Activated naive CD4-positive, alpha-beta T cell treated with anti-CD3 and anti-CD28 coated beads for 36 hours (primary cell): ENCODE measurements at places on chromosomes 5 and 9.

DNA sequence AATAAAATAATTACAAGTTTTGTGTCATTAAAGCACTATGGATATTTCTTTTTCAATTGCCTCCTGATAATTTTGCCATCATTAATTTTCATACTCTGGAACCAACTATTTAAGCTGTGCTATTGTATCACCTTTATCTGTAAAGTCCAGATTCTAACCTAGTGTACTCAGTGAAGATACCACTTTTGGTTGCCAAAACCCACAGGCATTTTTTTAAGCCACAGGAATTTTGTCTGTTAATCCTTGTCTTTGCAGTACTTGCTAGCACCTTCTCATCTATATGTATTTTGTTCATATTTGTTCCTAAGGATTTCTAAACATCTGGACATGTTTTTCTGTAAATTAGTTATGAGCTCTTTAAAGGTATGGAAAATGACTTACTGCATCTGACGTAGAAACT is 481.4 kb upstream of the DAB2 start:
- no peak for DNase-seq

- no peak for DNase-seq
Measured at GRCh38 chr5:96196407-96196806, 234.8 kb upstream of the ELL2 start.

GRCh38 chr5:2291146-2291840 is 408.6 kb upstream of the IRX4 start:
- no peak for DNase-seq

DNA sequence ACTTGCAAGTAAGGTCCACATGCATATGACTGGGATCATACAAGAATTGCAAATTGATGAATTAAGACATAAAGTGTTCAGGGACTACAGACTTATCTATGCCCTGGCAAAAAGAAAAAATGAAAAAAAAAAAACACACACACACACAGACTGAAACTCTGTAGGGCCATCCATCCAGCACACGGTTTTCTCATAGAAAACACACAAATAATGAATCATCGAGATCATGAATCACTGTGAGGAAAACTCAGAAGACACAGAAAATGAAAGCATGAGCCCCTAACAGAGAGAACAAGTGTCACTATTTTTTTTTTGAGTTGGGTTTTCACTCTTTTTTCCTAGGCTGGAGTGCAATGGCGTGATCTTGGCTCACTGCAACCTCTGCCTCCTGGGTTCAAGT is 185.2 kb downstream of the IRX2 start:
- DNase-seq: no peak

GRCh38 chr9:136544964-136545691 is 720 bp downstream of the NOTCH1 start:
- DNase-seq: peak; percentile 79

GRCh38 chr5:66413931-66414330 is 182.3 kb upstream of the MAST4 start:
- DNase-seq: no peak

DNA sequence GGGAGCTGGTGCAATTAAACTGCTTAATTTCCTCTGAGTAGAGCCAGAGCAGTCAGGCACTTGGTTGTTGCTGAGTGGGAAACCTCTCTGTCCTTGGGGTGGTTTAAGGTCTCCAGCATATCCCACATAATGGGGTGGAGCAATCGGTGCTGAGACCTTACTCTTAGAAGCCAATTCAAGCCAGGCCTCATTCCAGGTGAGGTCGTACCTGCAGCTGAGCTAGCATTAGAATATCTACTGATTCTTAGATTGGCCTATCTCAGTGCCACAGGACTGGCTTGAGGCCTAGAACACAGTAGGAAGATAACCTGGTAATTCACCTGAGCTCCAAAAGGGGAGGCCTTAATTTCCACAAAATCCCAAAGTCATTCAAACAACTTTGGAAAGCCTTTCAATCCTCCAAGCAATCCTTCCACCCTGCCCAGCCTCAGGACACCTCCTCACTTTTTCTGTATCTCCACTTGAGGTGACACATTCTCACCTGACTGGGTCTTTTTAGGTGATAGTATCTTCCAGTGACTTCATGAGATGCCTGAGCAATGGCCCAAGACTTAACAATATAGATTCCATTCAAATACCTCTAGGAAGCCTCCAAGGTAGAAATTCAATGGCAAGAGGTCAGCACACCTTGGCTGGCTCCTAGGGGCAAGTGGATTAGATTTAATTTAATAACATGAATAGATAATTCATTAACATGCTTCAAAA is 91.0 kb downstream of the FEM1C start:
- DNase-seq: no peak

DNA sequence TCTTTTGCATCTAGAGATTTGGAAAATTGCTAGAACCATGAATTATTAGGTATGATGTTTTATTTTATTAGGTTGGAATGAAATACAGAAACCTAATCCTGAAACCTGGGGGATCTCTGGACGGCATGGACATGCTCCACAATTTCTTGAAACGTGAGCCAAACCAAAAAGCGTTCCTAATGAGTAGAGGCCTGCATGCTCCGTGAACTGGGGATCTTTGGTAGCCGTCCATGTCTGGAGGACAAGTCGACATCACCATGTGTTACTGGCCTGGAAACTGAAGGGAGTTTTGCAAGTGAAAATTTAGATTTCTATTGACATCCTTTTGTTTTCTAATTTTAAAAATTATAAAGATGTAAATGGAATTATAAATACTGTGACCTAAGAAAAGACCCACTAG is 100.7 kb downstream of the NLN start:
- no peak for DNase-seq

DNA sequence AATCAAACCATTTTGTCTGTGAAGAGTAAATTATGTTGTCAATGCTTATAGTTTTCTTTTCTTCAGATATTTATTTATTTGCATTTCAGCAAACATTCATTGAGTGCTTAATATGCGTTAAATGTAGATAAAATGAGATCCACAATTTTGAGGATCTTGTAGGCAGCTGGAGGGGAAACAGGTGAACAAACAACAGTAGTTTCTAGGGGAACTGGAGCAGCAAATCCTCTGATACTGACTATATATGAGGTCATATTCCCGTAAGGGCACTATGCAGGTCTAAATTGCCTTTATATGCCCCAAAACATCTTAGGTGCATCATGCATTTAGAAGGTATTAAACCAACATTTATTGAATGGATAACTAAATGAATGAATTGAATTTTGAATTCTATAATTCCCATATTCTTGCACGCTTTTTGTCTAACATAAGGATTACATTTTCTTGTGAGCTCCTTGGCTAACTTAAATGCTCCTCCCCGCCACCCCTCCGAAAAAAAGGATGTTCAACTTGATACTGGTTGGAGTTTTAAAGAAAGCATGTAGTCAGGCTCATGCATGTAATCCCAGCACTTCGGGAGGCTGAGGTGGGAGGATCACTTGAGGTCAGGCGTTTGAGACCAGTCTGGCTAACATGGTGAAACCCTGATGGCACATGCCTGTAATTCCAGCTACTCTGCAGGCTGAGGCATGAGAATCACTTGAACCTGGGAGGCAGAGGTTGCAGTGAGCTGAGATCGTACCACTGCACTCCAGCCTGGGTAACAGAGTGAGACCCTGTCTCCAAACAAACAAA is 299.8 kb downstream of the TMEM38B start:
- no peak for DNase-seq

- DNase-seq: no peak
Measured at GRCh38 chr9:106718936-106719335, 144.0 kb upstream of the ZNF462 start.

GRCh38 chr5:76408104-76408654 is 5.1 kb downstream of the IQGAP2 start:
- no peak for DNase-seq

DNA sequence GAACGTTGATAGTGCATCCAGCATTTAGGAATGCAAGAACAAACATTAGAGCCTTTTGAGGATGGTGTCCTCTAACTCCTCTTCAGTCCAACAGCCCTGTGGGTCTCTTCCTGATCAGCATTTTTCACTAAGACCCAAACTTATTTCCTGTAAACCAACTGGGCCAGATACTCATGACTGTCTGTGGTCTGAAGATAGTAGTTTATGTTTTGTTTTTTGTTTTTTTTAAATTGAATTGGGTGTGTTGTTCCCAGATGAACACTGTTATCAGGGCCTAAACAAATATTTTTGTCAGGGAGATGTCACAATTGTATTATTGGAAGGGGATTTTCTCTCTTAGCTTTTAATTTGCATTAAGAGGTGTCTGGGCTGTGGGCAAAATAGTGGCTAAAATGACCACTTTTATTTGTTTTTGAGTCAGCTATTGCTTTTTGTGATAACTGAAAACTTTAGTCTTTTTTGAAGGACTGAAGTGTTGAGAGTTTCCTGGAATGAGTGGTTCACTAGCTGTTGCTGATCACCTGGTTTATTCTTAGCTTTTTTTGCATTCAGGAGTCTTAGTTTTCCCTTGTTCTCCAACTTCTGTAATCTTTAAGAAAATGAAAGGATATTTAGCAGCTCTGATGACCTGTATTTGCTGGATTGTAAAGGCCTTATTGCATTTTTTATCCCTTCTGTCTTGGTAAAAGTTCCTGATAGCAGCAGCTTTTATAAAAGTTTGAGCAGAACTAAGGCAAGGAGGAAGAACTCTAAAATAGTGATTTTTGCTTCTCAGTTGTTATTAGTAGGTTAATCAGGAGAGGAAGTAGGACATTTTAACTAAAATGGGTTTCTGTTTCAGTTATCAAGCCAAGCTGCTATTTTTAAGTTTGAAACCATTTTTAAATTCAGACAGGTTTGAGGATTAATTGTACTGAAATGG is 5.5 kb downstream of the MAN2A1 start:
- peak; percentile 20 for DNase-seq

- DNase-seq: no peak
Measured at GRCh38 chr5:178537467-178538371, 52.5 kb downstream of the COL23A1 start.

GRCh38 chr9:80679916-80680315 is 1009.4 kb downstream of the TLE1 start:
- no peak for DNase-seq

DNA sequence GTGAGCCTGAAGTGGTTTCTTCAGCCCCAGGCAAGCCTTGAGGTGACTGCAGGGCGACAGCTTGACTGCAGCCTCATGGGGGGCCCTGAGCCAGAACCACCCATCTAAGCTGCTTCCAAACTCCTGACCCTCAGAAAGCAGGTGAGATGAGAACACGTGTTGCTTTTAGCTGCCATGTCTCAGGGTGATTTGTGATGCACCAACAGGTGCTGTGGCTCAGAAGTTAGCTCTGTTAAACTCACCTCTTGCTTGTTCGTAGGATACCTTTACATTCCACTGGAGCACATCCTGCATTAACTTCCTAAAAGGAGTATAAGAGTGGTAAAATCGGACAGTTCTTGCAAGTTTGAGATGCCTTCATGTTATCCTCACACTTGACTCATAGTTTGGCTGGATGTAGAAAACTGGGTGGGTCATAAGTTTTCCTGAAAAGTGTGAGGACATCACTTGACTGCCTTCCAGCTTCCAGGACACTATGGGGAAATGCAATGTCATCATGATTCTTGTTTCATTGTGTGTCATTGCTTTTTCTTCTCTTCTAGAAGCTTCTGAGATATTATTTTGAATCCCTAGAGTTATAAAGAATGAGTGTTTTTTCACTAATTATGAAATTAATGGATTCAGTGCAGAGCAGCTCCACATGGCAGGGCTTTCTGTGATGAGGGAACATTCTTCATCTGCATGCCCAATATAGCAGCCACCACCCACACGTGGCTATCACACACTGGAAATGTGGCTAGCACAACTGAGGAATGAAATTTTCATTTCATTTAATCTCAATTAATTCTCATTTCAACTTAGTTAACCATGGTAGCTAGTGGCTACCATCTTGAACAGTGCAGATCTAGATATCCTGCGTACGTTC is 92.3 kb downstream of the HSD17B3 start:
- DNase-seq: no peak

- no peak for DNase-seq
Measured at GRCh38 chr5:73296772-73297171, 123.8 kb downstream of the TMEM174 start.

GRCh38 chr9:134372581-134373267 is 46.5 kb downstream of the RXRA start:
- no peak for DNase-seq

DNA sequence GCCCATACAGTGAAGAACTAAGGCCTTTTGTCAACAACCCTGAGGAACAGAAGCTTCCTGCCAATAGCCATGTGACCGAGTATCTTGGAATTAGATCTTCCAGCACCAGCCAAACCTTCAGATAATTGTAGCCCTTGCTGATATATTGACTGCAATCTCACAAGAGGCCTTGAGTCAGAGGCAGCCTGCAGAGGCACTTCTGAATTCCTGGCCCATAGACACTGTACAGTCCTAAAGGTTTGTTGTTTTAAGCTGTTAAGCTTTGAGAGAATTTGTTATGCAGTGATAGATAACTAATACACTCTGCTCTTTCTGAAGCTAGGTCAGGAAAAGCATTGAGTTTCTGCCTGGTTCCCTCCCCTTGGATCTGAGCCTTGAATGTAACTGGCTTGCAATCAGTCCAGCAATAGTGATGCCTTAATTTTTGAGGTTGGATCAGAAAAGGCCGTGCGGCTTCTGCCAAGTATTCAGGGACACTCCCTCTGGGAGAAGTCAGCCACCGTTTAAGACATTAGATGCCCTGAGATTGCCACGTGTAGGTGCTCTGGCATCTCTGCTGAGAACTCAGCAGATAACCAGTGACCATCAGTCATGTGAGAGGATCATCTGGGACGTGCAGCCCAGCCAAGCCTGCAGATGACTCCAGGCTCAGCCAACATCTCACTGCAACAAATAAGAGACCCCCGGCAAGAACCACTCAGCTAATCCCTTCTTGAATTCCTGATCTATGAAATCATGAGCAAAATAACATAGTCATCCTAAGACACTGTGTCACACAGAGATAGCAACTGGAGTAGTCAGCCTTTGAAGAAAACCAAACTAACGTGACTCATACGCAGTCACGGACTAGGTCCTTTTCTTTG is 126.8 kb upstream of the STC2 start:
- DNase-seq: no peak

GRCh38 chr9:112665347-112665746 is 52.6 kb downstream of the INIP start:
- no peak for DNase-seq

DNA sequence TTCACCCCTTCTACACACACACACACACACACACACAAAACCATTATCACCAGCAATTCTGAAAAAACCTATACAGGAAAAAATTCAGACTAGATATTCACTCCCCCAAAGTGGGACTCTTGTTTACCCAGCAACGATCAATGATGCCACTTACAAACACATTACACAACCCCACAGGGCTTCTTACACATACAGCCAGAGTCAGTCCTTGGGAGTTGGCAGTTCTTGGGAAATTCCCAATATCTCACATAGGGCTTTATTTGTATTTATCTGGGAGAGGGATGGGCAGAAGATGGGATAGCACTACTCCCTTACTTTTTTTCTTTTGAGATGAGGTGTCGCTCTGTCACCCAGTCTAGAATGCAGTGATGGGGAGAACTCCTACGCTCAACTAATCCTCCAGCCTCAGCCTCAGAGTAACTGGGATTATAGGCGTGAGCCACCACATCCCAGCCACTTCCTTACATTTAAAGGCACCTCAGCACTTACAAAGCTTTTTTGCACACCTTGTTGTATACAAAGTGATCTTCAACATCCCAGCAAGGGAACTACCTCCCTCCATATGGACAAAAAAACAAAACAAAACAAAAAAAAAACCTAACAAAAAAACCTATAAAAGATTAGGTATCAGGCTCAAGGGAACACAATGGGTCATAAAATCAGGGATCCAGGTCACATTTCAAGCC is 168.4 kb downstream of the TSSK1B start:
- no peak for DNase-seq
